Umbilical cord (tissue), 2 donors: ENCODE measurements at places on chromosomes 7 and 10.

DNA sequence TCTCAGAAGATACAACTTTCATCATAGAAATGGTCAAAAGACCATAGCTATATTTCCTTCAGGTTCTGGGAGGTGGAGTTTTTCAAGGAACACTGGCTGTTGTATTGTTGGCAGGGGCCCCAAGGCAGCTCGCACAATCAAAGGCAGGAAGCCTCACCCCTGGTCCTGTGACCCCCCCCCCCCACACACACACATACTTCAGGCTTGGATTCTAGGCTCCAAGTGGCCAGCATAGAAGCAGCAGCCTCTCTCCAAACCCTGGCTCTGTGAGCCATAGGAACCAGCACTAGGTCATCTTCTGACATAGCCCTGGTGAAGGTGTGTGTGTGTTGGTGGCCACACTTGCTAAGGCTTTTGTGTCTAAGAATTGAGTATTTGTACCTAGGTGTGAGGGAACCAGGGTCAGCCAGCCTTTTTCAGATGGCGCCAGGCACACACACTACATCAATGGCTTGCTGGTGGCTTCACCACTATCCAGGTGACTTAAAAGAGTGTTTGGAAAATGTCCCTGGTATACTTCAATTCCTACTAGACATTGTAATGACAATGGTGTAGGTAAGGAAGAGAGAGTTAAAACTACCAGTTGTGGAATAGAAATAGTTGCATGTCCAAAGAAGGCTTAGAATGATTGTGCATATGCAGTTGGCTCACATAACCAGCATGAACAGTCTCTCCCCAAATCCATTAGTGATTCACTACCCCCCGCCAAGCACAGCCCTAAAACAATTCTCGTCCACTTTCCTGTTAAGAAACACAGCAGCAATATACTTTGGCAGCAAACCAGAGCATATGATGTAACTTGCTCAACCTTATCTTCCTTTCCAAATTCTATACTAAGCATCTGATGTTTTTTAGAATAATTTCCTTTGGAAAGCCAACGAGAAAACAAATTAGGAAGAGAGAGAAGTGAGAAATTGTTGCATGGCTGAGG, 91.3 kb downstream of the AVL9 start:
- peak; percentile 76 for DNase-seq

- DNase-seq: no peak
Measured at GRCh38 chr7:76129836-76130235, 71.9 kb upstream of the SRRM3 start.

DNA sequence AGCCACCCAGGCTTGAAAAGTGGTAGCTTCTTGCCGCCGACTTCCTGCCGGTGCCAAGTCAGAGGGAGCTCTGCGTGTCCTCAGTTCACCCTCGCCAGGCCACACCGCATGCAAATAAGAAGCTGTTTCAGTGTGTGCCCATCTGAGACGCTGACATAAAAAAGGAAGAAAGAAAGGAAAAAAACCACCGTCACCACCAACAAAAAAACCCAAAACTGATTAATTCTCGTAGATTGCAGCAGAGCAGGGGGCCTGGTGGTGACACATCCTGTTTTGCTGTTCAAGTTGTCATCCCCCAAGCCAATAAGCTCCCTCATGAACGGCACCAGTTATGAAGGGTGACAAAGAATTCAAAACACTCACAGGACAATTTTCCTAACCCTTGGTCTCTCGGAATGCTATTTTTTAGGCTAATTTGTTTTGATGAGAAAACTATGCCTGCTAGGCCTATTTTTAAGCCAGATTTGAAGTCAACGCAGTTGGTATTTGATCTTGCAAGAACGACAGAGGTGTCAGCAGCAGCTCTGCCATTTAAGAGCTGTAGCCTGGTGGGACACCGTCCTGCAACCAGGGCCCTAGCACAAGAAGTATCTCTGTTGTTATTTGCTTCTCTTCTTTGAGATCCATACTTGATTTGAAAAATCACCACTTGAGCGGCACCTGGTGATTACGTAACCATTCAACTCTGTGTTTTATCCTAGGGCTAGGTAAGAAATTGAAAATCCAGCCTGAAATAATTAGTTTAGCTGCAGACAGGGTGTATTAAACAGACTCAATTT, 145.6 kb downstream of the PFKFB3 start:
- DNase-seq: peak; percentile 3

DNA sequence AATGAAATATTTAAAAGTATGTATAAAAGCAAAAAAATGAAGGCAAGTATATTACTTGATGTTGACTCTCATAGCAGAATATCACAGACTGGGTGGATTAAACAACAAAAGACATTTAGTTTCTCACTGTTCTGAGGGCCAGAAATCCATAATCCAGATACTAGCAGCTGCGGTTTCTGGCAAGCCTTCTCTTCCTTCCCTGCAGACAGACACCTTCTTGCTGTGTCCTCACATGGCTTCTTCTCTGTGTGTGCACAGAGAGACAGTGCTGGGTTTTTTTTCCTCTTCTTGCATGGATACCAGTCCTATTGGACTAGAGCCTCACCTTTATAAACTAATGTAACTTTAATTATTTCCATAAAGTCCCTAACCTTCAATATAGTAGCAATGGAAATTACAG, 127.9 kb upstream of the AKR1E2 start:
- DNase-seq: no peak

DNA sequence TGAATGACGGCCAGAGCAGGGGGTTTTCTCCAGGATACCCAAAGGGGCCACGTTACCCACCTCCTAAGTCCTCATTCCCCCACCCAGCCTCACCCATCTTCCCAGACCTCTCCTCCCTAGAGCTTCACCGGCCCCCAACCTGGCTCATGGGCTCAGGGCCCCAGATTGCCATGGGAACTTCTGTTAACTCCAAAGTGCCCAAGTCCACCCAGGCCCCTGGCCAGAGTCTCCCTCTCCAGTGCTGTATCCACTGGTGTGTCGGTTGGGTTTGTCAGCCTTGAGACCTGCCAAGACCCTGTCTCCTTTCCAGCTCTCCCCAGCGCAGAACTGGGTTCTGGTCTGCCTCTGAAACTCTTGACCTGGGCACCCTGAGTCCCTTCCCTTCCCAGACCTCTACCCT, 37.1 kb upstream of the ZMIZ2 start:
- DNase-seq: no peak

DNA sequence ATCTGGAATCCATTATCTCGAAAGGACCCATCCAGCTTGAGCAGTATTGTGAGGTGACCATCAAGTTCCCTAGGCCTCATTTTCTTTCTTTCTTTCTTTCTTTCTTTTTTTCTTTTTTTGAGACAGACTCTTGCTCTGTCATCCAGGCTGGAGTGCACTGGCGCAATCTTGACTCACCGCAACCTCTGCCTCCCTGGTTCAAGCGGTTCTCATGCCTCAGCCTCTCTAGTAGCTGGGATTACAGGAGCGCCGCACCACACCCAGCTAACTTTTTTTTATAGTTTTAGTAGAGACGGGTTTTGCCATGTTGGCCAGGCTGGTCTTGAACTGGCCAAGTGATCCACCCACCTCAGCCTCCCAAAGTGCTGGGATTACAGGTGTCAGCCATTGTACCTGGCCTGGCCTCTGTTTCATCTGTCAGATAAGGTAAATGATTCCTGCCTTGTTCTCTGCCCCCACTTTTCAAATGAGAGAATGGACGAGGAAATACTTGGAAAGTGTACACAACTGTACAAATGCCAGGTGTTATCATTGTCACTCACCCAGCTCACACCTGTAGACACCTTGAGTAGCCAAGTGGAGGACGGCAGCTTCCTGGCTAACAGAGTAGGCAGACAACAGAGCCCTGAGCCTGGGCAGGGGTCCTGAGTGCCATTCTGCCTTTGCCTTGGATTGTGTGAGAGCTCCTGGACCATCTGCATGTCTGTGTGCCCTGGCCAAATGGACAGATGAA, 54.1 kb downstream of the HK1 start:
- no peak for DNase-seq
